GM20000 (cell line): ENCODE measurements at places on chromosomes 7 and 10.

- no peak for DNase-seq
These were observed 47.5 kb downstream of the INSYN2A start for GRCh38 chr10:127148933-127149220.

- no peak for DNase-seq
These were observed 97.9 kb upstream of the FZD8 start for GRCh38 chr10:35739998-35740397.

GRCh38 chr7:81529785-81530184, 240.1 kb downstream of the HGF start:
- DNase-seq = no peak

DNA sequence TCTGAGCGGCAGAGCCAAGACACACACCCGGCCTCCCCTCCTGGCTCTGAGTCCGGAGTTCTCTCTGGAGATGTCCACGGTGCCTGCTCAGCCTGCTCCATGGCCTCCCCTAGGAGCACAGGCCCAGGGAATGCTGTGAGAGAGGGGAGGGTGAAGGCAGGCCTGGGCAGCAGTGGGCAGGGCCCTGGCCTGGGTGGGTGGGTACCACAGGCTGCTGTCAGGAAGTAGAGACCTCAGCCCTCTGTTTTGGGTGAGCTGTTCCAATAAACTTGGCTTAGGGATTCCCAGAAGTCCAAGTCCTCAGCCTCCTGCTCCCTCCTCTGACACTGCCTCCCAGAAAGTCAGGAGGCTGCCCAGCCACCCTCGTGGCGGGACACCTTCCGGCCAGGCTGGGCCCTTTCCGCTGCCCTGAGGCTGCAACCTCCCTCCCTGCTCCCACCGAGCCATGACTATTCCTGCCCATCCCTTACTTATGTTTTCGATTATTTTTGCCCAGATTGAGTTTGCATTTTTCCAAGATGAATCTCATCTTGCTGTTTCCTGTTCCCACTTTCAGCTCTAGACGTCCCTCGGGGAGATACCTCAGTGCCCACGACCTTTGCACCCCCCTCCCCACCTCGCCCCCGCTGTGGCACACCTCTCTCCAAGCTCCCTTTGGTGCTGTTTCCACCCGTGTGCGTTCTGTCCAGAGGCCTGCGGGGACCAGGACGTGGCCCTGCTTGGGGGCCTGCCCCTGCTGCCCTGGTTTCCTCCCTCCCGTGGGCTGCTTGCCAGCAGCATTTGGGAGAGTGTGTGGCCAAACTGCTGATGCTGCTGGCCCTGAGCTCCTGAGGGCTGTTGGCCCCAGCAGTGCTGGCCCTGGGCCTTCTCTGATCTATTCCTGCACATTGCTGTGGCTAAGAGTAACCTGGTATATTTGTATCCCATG, 5.8 kb upstream of the POLM start:
- DNase-seq = no peak
